ENCODE measurements at places on chromosomes 3 and 15.

DNA sequence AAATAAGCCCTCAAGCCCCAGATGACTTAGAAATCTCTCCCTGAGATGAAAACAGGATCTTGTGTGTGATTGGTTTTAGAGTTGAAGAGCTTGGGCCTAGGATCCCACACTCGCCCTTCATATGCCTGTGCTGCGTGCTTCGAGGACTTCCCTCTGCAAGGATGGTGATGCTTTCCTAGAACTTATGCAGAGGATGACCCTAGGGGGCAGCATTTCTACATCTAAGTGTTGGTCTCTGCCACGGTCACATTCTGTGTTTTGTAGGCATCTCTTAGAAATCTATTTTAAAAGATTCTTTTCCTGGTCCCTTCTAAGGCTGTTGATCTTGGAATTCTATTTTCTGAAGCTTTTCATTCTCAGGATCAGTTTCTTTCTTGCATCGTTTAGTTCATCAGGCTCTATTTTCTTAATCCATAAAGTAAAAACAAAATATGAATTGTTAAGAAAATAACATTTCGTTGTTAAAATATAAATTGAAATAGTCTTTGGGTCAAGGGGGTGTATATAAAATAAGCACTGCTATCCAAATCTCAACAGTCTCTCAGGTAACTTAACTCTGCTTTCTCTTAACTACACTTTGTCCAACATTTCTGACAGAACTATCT, 45.7 kb downstream of the WDR76 start:
- DNase-seq = peak; percentile 86

- no peak for DNase-seq
Observed at GRCh38 chr3:138336454-138336999, 6.9 kb upstream of the NME9 start.

GRCh38 chr3:28860307-28860706, 420.6 kb upstream of the RBMS3 start:
- DNase-seq = no peak

DNA sequence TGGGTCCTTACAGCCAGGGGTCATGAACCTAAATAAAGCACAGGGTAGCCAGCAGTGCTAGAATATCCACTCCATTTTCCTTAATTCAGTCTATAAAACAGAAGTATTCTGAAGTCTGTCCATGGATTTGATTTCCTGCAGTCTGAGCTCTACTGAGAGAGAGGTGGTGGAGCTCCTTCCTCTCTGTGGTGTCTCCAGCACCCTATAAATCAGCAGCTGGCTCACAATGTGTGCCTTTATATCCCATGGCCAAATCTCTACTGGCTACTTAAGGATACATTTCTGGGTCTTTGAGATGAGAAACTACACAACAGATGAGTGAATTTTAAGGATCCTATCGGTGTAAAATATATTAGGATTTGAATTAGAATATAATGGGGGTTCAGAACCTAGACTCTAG, 339.9 kb upstream of the RBMS3 start:
- DNase-seq = no peak

- DNase-seq = no peak
Observed at GRCh38 chr3:72344236-72344635, 504.0 kb downstream of the SHQ1 start.

DNA sequence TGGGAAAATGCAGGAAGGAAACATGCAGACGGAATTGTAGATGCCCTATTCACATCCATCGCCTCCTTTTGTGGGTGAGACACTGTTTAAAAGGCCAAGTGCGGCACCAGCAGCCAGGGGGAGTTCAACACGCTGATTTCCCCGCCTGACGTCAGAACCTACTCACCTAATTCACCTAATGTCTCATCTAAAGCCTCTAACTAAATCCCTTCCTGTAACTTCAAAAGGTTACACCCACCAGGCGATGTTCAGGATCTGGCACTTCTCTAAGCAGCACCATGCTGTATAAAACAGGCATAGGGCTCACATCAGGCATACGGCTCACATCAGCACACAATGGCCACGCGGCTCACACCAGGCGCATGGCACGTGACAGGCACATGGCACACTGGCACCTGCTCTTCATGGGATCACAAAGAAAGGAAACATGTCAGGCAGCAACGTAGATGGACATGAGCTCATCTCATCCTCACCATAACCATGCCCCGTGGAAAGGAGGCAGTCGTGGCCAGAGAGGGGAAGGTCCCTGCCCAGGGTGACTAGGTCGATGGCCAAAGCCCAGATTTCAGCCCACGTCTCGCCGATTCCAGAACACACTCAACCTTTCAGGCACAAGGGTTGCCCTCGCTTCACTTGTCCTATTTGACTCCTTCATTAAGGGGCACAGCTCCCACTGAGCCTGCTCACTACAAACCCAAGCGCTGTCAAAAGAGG, 21.7 kb downstream of the XXYLT1 start:
- DNase-seq = no peak

DNA sequence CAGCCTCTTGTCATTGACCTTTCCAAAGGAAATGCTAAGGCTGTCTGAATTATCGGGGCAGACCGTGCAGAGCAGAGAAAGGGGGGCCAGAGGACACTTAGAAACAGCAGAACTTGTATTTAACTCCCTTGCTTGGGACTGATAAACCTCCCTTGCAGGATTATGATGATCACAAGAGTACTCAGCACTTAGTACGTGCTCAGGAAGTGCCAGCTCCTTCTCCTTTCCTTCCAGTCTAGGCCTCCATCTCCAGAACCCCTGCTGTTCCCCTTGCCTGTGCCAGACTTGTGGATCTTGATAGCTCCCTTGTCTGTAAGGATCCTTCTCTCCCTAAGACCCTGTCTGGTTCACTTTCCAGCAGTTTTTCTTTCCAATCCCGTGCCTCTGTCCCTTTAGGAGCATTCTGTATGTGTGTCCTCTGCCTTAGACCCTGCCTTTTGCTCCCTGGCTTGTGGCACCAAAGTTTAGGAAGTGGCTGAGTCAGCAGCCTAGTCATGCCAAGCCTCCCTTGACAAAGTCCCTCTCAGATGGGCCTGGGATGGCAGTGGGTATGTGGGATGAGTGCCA, 747 bp downstream of the SORD start:
- no peak for DNase-seq

DNA sequence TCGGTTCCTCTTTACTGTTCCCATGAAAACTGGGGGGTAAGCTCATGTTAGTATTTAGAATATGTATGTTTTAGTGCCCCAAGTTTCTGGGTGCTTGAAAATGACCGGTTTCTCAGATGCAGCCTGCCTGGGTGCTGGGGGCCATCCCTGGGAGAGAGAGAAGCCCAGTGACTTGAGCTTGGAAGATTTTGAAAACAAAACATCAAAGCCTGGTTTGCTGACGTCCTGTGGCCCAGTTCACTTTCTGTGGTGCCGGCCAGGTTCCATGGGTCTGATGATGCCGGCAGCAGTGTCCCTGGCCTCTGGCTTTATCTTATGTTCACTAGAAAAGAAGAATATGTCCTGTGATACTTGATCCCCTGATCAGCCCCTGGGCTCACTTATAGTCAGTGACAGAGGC, 17.1 kb downstream of the APBA2 start:
- DNase-seq = no peak

- DNase-seq = no peak
Observed at GRCh38 chr3:43753741-43754715, 63.3 kb downstream of the ABHD5 start.

DNA sequence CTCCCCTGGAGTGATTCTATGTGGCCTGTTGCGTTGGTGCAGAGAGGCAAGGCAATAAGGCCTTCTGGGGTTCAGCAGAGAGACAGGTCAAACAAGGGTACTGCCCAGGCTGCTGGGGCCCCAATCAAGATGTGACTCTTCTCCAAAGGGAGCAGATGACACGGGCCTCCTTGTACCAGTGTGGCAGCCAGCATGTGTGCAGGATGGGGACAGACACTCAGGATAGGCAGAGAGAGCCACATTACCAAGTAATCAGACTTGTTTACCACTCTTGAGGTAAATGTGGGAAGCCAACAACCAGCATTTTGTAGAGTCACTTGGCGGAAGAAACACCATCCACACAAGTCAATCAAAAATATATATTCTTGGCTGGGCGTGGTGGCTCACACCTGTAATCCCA, 95.3 kb upstream of the DLG1 start:
- no peak for DNase-seq

DNA sequence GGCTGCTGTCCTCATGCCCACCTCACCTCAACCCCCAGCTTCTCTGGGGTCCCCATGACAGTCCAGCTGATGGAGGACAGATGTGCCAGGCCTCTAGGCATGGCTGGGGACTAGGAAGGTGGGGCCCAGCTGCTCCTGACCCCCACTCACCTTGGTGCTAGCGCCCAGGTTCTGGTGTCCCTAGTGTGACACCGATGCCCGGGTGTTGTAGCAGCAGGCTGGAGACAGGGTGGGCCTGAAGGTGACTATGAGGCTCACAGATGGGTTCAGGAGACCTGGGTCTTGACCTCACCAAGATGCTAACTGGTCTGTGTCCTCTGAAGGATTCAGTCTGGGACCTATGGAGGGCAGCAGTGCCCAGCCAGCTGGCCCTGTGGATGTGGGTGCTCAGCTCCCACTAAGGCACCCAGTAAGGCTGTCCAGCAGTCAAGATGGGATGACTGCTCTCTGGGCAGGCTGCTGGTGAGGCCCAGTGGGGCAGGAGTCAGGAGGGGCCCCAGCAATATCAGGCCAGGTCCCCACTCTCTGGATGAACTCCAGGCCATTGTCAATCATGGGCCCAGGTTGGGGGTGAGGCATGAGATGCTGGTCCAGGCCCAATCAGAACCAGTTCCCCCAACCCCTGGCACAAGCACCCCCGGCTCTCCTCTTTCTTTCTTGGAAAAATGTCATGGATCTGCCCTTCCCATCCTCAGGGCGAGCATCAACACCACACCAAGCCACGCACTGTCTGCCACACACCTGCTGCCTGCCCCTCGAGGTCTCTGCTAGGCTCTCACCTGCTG, 33.0 kb downstream of the ALDH1L1 start:
- no peak for DNase-seq

- DNase-seq = no peak
Observed at GRCh38 chr15:54424171-54424570, 445.9 kb downstream of the UNC13C start.

DNA sequence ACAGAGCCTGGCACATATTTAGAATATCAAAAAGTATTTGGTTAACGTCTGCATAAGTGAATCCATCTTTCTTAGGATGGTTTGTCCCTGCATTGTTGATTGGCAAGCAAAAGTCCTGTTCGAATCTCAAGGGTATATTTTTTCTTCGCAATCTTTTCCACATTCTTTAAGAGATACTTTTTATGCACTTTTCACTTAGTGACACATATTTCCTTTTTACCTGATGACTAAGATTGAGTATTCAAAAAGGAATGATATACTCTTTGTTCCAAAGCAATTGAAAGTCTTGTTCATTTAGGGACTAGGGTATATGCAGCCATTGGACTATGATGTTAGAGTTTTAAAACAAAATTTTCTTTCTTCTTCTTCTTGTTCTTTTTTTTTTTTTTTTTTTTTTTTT, 349.9 kb downstream of the NLGN1 start:
- no peak for DNase-seq

- DNase-seq = no peak
Observed at GRCh38 chr15:97866959-97867358, 93.5 kb upstream of the ARRDC4 start.

GRCh38 chr15:59443341-59444072, 5.5 kb downstream of the FAM81A start:
- no peak for DNase-seq

GRCh38 chr15:61243983-61244593, 15.0 kb upstream of the RORA start:
- no peak for DNase-seq

GRCh38 chr3:3141939-3142338, 15.2 kb downstream of the TRNT1 start:
- no peak for DNase-seq

DNA sequence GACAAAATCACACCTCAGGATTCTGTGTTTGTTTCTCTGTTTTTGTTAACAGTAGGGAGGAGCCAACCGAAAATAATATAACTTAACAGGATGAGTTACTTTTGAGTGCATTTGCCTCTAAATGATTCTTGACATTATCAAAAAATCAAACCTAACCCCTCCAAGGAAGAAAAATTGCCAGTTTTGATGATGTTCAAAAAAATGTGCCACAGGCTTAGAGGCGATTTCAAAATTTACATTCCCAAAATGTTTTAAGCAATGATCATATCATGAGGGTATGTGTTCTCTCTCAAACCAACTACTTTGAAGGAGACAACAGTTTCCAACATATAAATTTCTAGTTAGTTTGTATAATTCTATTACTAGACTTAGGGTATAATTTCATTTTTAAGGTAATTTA, 6.7 kb downstream of the VGLL3 start:
- DNase-seq = no peak

- DNase-seq = no peak
Observed at GRCh38 chr15:26433818-26434217, 339.0 kb downstream of the GABRB3 start.

GRCh38 chr15:69400850-69401249, 13.3 kb upstream of the KIF23 start:
- no peak for DNase-seq

GRCh38 chr3:43296565-43296964, 10.2 kb downstream of the SNRK start:
- DNase-seq = no peak
